ENCODE measurements at places on chromosomes 5 and 9.

DNA sequence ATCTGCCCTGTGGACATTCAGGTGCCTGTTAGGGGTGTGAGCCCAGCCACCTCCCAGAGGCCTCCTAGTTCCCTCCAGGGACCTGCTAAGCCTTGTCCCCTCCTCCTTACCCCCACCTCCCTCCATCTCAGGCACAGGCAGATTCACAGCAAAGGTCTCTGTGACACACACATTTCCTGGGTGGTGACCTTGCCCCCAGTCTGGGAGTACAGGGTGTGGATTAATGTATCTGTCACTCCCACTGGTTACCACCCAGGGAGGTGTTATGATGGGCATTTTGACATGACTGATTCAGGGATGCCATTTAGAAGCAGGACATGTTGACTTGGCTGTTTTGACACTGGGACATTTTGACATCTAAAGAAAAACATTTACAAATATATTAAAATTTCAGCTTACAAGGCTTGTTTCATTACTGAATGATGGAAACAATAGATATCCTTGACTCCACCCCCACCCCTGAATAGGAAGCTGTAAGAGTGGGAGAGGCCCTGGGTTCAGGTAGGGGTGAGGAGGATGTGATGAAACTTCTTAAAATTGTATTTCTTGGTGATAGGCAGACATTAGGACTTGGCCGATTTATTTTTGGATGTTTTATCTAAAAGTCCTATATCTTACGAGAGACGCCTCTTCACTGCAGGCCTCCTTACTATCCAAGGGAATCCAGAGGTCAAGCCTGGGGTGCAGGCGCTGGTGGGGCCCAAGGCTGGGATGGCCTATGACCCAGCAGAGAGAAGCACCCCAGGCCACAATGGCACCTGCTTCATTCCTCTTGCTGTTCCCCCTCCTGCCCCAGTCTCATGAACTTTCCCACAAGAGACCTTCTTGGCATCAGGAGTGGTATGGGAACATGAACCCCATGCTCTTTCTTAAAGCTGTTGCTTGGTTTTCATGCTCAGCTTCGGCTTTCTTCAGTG, 101.9 kb downstream of the MACROH2A1 start:
- no peak for DNase-seq

DNA sequence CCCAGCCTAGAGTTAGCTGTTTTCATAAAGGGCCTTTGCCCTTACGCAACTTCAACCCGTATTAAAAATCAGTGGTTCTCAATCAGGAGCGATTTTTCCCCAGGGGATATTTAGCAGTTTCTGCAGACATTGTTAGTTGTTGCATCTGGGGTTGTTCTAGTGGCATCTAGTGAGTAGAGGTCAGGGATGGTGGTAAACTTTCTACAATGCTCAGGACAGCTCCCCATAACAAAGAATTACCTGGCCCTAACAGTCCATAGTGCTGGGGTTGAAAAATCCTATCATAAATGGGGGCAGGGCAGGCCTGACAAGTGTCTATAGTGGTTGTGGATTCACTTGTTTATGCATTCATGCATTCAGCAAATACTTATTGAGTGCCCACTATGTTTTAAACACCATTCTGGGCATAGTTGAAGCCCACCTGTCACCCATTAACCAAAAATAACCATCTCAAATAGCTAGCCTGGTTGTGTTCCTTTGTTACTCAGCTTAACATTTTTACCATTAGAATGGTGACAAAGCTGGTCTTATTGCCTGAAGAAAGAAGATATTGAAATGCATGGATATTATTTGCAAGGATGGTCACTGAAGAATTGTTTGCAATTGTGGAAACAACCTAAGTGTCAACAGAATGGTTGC, 15.9 kb upstream of the FGF1 start:
- DNase-seq: no peak

DNA sequence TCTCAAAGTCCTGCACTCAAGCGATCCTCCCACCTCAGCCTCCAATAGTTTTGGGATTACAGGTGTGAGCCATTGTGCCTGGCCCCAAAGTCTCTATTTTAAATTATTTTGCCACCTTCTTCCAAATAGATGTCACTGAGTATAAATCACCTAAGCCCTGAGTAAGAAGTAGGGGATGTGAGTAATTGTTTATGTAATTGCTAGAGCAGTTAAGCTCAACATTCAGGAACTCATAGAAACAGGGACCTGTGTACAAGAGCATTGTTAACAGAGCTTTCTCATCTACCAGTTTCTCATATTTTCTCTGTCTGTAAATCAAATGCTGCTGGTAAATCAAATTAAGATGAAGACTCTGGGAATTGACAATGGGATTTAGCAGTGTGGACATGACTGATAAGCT, 26.3 kb downstream of the CDK7 start:
- peak; percentile 26 for DNase-seq

DNA sequence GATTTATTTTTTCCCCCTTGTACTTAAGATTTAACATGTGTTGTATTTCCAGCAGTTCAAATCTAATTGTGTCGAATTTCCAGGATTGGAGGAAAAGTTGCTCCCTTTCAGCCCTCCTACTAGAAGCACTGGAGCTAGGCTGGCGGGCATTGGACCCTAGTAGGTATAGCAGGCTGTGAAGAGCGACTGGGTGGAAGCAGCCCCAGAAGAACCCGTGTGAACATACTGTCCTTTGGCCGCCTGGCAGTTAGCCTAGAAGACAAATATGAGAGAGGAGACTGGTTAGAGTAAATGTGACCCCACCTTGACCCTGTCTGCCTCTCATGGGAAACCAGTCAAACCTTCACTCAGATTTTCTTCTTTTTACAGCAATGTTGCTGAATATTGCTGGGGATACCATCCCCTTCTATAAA, 13.9 kb downstream of the ALDOB start:
- DNase-seq: no peak

GRCh38 chr9:75552941-75553340, 337.5 kb upstream of the PCSK5 start:
- no peak for DNase-seq

- no peak for DNase-seq
These were observed 12.5 kb downstream of the MRPS27 start for GRCh38 chr5:72307573-72307967.

GRCh38 chr9:97411440-97411788, 482 bp upstream of the TDRD7 start:
- DNase-seq: no peak

DNA sequence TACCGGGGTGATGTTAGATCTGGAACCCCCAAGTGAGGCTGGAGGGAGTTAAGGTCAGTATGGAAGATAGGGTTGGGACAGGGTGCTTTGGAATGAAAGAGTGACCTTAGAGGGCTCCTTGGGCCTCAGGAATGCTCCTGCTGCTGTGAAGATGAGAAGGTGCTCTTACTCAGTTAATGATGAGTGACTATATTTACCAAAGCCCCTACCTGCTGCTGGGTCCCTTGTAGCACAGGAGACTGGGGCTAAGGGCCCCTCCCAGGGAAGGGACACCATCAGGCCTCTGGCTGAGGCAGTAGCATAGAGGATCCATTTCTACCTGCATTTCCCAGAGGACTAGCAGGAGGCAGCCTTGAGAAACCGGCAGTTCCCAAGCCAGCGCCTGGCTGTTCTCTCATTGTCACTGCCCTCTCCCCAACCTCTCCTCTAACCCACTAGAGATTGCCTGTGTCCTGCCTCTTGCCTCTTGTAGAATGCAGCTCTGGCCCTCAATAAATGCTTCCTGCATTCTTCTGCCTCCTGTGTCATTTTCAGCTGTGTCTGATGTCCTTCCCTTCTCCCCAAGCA, 2.3 kb upstream of the MYOZ3 start:
- DNase-seq: no peak

DNA sequence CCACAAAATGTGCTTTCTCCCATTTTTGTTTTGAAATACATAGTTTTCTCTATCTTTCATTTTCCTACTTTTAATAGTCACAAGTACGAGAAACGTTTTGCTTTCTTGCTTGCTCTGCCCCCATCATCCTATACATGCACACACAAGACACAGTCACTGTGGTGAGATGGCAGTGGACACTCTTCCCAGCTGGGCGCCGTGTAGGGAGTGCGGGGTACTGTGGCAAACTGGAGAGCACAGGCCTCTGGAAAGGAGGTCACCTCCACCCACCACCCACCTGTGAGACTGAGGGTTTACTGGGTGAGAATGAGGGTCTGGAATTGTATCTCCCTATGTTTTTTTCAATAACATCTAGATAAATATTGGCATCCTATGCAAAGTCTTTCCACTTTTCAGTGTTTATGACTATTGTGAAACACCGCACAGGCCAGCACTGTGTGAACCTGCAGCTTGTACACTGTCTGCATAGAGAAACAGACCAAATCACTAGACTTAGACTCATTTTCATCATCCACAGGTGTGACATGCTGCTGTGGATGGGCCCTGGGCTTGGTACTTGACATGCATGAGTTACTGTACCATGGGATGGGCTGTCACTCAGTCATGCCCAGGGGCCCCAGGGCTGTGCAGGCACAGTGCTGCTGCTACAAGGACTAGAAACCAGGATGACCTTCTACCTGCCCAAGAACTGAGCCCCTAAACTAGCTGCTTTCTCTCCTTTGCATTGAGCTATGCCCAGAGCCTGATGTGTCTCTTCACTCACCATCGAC, 118.1 kb upstream of the LMX1B start:
- no peak for DNase-seq

- DNase-seq: peak; percentile 11
These were observed 1114.9 kb upstream of the C9orf72 start for GRCh38 chr9:28688172-28688571.

GRCh38 chr5:113026211-113026610, 49.6 kb downstream of the DCP2 start:
- DNase-seq: no peak

- DNase-seq: peak; percentile 1
These were observed 478.1 kb upstream of the CDH9 start for GRCh38 chr5:27516437-27516836.

Measured in epithelial cell of esophagus (primary cell).